NCI-H774 (cell line): ENCODE measurements at places on chromosomes 7 and 10.

DNA sequence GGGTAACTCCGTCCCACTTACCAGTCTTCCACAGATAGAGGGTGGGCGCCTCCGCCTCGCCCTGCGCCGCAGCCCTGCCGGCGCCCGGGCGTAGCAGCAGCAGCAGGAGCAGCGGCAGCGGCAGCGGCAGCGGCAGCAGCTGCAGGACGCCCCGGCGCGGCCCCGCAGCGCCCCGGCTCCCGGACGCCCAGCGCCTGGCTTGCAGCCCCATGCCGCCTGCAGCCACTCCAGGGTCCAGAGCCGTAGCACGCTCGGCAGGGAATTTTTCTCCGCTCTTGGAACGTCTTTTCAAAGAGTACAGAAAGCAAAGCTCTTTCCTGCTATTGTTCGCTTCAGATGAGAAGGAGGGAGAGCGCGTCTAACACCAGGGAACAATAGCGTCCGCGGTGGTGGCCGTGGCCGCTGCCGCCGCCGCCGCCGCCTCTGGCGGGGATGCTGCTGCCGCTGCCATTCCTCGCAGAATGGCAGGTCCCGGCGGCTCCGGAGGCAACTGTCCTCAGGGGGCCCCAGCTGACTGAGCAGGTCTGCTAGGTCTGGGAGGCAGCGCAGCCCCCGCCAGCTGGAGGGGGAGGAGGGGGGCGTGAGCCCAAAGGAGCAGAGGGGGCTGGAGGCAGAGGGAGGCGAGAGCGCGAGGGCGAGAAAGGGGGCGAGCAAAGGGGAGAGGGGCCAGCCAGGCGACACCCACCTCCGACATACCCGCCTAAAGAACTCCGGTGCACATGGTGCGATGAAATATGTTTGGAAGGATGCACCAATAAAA is at the start of gene THSD7A:
TSS of gene THSD7A (minus strand) at position 463 of the 760 bp plus-strand sequence. CDS start at position 211, 252 bp downstream.
- peak; percentile 60 for DNase-seq

DNA sequence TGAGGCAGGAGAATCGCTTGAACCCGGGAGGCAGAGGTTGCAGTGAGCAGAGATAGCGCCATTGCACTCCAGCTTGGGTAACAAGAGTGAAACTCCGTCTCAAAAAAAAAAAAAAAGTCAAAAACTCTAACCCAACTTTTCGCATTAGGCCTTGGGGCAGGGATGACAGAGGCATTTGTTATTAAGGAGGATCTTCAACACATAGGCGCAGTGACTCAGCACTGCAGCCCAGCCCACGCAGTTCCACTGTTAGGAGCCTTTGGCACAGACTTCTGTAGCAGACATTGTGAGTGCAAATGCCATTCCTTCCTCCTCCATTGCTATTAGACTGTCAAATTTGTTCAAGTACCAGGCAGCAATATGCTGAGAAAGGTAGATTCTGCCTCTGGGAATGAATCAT is 43.1 kb upstream of the KLHL7 start:
- no peak for DNase-seq

- DNase-seq, result no peak
These were observed 76.7 kb downstream of the CCNY start for GRCh38 chr10:35412900-35413491.

DNA sequence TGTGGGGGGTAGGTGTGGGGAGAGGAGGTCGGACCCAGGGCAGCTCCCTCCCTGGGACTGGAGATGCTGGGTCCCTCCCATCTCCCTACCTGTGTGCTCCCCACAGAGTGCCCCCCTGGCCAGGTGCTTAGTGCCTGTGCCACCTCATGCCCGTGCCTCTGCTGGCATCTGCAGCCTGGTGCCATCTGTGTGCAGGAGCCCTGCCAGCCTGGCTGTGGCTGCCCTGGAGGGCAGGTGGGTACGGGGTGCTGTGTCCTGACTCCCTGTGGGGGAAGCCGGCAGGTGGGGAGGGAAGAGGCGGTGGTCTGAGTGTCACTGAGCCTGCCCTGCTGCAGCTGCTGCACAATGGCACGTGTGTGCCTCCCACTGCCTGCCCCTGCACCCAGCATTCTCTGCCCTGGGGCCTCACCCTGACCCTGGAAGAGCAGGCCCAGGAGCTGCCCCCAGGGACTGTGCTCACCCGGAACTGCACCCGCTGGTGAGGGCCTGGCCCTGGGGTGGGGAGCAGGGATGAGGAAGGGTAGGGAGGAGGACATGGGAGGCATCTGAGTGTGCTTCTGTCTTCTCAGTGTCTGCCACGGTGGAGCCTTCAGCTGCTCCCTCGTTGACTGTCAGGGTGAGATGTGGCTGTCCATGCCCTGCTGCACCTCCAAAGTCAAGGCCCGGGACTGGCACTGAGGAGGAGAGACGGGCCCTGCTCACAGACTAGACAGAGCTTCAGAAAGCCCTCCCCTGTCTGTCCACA is 11.7 kb upstream of the ZNF862 start:
- no peak for DNase-seq

DNA sequence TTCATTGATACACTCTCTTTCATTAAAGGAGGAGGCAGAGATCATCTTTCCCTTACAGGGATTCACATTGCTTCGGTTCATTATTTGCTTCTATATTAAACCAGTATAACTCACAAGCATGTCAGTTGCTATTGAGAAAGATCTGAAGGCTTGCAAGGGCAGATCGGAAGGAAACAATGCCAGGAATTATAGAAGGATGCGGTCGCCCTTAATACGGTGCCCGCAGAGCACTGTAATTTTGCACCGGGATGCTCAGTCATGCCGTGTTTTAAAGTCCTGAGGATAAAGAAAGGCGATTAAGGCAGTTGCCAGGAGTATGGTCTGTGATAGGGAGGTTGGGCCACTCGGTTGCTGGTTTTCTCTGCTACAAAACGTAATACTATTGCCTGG is 350.0 kb upstream of the GALNT17 start:
- DNase-seq, result no peak

DNA sequence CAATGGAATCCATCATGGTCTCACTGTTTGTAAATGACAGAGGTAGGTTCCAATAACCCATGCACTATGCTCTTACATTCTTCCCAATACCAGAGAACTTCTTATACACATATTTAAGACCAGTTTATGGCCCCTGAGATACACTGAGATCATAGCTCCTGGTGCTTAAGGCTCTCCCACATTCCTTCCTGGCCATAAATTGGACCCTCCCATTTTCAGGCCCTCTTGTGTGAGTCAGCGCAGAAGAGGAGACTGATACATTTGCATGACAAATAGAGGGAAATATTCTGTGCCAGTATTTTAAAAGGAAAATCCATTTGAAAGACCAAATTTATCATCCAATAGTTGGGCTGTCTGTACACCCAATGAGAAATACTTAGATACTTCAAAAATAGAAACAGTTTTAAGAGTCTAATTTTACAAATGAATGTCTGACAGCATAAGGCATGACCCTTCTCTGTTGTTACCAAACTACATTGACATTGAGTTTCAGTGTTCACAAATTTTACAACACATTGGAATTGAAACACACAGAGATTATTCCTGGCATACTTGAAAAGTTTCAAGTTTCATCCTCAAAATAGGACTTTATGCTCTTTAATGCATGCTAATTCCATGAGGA is 35.3 kb downstream of the SLC16A9 start:
- no peak for DNase-seq

DNA sequence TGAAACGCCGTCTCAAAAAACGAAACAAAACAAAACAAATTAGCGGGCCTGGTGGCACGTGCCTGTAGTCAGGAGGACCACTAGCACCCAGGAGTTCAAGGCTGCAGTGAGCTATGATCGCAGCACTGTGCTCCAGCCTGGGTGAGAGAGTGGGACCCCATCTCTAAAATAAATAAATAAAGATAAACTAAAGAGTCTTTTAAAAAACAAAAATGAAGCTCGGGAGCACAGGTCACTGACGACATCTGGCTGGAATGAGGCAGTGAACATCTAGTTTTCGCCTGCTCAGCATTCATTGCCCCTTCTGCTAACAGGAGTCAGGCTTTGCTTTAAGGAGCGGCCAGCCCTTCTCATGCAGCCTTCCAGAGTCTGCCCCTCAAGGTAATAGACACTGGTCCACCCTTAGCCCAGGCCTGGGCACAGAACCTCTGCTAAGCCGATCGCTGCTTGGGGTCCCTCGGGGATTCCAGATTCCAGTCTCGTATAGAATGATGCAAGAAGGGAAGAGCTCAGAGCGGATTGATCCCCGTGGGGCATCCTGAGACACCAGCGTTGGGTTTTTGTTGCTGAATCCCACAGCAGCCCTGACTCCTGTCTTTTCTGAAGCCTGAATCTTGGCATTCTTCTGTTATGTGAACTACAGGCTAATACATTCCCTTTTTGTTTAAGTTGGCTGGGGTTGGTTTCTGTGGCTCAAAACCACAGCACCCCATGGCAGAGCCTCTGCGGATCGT is 14.2 kb upstream of the FOXK1 start:
- DNase-seq, result no peak

DNA sequence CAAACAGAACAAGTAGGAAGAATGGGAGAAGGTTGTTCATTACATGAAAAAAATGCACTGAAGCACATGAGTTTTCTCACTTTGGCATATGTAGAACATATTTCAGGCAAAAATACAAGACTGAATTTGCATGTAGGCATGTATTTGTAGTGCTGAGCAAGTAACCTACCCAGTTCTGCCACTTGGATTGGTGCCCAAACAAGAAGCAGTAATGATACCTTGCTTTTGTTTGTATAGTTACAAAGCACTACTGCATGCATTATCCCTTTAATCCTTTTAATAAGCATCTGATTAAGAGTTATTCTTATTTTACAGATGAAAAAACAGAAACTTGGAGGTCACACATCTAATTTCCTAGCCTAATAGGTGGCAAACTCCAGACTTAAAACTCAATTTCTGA is 23.1 kb upstream of the CTTNBP2 start:
- DNase-seq, result no peak

GRCh38 chr10:111885046-111885445 is 298.5 kb downstream of the GPAM start:
- no peak for DNase-seq

GRCh38 chr7:92781117-92781720 is 55.2 kb downstream of the CDK6 start:
- DNase-seq, result peak; percentile 70

DNA sequence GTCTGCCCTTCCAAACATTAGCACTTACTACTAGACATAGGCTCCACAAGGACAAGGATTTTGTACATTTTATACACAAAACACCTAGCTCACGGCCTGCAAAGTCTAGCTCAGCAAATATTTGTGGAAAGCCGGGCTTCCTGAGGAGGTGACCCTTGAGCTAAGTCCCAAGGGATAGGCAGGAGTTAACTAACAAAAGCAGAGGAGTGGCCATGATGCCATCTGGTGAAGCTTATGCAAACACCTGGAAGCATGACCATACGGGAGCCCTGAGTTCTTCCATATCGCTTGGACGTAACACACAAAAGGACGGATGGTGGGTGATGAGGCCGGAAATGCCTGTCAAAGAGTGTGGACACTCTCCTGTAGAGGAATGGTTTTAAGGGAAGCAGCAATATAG is 25.9 kb upstream of the YAE1 start:
- DNase-seq, result peak; percentile 25
